Stimulated activated CD8-positive, alpha-beta memory T cell treated with anti-CD3 and anti-CD28 coated beads, Interleukin-12 subunit alpha, Interleukin-12 subunit beta, amount 100 ng/mL, for 4 hours (primary cell): ENCODE measurements at places on chromosomes 12 and 14.

DNA sequence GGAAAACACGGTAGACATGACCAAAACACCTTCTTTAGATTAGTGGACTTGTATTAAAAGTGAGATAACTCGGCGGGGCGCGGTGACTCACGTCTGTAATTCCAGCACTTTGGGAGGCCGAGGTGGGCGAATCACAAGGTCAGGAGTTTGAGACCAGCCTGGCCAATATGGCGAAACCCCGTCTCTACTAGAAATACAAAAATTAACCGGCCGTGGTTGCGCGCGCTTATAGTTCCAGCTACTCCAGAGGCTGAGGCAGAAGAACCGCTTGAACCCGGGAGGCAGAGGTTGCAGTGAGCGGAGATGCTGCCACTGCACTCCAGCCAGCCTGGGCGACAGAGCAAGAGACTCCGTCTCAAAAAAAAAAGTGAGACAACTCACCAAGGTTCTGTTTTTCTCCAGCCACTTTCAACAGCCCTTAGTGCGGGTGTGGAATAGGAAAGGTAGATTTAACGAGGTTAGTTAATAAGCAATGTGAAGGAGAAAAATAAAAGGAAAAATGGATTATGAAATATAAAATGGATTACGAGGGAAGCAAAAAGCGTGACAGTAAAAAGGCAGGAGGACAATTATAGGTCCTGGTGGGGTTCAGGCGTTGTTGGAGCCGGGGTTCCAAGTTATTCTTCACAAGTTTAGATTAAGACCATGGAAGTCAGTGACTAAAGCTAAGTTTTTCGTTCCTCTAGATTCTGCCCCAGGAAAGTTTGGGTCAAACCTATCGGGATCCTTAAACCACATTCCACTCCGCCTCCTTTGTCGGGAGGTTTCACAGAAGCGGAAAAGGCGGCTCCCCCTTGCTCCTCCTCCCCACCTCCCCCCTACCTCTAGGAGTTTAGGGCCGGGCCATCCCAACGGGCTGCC lies 534 bp downstream of the PPP2R3C start:
- DNase-seq, result no peak

DNA sequence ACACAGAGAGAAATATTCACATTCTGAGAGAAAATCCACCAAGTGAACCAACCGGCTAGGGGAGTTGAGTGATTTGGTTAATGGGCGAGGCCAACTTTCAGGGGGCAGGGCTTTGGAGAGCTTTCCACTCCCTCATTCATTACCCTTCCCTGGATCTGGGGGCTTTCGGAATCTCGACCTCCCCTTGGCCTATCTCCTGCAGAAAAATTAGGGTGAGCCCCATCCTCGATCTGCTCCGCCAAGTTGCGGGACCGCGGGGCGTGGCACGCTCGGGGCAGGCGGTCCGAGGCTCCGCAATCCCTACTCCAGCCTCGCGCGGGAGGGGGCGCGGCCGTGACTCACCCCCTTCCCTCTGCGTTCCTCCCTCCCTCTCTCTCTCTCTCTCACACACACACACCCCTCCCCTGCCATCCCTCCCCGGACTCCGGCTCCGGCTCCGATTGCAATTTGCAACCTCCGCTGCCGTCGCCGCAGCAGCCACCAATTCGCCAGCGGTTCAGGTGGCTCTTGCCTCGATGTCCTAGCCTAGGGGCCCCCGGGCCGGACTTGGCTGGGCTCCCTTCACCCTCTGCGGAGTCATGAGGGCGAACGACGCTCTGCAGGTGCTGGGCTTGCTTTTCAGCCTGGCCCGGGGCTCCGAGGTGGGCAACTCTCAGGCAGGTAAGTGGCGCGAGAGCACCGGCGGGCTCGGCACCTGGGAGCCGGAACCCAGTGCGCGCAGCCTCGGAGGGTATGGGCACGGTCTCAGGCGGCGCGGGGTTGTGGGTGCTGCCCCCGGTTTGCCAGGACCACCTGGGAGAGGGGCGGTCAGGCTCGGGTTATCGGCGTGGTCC lies at the start of gene ERBB3:
Gene ERBB3 (plus strand): TSS at position 443 of the 833 bp plus-strand sequence. CDS start 136 bp downstream, at position 579.
- peak; percentile 65 for DNase-seq

- DNase-seq, result no peak
Measured at GRCh38 chr12:81386101-81386500, 308.2 kb downstream of the ACSS3 start.

GRCh38 chr12:53513712-53514410 lies 6.6 kb upstream of the NPFF start:
- no peak for DNase-seq

GRCh38 chr14:49420201-49420600 lies 166.0 kb downstream of the RPS29 start:
- no peak for DNase-seq

DNA sequence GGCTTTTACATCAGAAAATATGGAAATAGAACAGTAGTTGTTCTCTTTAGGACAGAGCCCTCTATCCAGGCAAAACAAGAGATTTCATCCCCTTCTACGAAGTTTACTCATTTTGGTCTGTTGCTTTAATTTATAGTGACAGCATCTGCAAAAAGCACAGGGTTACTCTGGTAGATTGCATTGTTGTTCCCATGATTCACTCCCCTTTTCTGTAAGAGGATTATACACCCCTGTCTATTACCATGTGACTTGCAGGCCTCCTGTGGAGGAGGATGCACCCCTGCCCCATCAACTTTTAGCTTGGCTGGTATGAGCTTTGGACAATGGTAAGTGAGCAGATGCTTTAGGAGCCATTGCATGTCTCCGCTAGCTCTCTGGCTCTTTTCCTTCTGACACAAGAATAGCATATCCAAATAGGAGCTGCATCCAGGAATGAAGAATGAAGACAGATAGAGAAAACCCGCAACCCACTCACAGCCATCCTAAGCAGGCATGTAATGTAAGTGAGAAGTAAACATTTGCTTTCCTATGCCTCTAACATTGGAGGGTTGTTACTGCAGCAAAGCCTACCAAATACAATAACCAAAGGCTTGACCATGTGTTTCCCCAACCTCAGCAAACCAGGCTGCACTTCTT lies 304.2 kb downstream of the AKAP6 start:
- DNase-seq, result no peak

DNA sequence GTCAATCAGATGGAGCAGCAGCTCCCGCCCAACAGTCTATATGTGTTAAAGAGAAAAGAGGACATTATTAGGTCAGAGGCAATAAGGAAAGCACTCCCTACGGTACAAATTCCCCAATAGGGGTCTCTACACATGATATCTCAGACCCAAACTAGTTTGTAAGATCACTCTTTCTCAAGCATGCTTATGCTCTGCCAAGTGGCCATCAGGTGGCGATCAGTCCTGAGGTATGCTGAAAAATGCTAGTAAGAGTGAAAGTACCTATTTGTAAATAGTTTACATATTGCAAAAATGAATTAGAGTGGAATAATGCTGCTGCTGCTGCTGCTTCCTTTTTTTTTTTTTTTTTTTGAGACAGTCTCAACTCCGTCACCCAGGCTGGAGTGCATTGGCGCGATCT lies 61.0 kb downstream of the CPM start:
- no peak for DNase-seq

- no peak for DNase-seq
Measured at GRCh38 chr12:112386726-112387125, 4.5 kb upstream of the HECTD4 start.

DNA sequence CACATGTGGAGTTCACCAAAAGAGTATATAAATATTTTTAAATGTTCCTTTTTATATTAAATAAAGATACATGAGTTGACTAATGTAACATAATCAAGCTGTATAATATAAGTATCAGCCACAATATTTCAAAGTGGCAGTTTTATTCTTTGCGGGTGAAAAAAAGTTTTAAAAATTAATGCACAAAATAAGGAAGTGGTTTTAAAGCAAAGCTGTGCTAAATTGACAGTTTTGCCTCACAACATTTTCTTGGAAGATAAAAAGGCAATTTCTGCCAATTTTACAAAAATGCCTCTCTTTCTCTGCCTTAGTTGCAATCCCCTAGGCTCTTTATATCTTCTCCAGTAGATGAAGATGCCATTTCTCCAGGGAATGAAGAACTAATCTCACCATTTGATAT lies 719.1 kb downstream of the C12orf50 start:
- DNase-seq, result no peak

DNA sequence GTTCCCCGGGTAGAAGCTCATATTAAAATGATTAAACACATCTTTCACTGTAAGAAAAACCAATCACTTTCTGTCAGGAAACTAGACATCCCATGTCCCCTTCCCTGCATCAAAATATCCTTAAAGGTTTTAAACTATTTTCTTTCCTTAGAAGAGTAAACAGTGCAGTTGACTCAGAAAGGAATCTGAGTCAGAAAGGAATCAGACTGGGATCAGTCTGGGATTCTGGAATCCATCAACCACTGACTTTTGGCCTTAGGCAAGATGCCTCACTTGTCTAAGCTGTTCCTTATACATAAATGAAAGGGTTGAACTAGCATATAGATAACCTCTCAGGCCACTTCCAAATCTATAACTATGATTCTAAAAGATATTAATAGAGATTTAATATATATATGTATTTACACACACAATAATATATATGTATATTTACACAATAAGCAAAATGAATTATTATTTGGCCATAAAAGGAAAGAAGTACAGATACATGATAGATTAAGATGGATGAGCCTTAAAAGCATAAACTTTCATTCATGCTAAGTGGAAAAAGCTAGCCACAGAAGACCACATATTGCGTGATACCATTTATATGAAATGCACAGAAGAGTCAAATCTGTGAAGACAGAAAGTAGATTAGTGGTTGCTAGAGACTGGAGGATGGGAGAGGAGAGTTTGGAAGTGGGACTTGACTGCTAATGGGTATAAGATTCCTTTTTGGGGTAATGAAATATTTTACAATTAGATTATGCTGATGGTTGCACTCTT lies 114.4 kb downstream of the SLC38A1 start:
- DNase-seq, result no peak

DNA sequence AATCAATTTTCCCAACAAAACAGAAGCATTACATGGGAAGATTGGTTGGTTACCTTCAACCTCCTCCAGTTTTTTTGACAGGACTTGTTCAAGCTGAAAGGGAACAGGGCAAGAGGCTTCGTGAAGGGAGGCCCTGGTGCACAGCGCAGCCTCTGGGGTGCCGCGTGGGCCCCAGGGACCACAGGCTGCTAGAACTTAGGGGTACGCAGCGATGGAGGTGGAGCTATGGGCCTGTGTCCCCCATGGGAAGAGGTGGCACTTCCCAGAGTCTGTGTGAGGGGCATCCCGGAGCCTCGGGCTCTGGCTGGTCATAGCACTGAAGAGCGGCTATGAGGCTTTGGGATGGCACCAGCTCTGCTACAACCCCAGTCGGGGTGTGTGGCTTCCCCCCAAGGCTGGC lies 22.1 kb upstream of the BTBD6 start:
- DNase-seq, result no peak

- DNase-seq, result no peak
Measured at GRCh38 chr12:12482959-12483358, 79.7 kb downstream of the DUSP16 start.

DNA sequence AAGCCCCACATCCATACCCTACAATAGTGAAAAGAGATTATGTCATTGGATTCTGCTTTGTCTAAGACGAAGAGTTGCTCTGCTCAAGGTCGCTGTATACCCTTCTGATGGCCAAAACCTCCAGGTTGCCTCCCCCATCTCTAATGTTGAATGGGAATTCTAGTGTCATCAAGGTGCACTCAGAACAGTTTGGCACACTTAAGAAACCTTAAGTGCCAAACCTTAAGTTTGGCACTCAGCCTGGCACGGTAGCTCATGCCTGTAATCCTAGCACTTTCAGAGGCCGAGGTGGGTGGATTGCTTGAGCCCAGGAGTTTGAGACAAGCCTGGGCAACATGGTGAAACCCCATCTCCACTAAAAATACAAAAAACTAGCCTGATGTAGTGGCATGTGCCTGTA lies 1245.6 kb upstream of the SEL1L start:
- no peak for DNase-seq

GRCh38 chr14:100981809-100982208 lies 78.3 kb upstream of the RTL1 start:
- no peak for DNase-seq

- DNase-seq, result no peak
Measured at GRCh38 chr14:74278080-74278479, 24.7 kb downstream of the ABCD4 start.

DNA sequence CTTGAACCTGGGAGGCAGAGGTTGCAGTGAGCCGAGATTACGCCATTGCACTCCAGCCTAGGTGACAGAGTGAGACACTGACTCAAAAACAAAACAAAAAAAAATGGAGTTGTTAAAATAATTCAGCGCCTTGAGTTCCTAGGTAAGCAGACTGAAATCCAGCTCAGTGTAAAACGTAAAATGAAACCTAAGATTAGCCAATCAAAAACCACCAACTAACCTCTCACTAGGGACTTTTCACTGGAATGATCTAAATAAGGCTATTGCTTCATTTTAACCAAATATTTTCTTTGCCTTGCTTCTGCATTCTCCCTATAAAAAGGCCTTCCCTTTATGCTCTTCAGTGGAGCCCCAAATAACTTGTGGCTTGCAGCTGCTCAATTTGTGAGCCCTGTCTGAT lies 91.6 kb upstream of the HIF1A start:
- no peak for DNase-seq

GRCh38 chr14:77313371-77313770 lies 7.3 kb downstream of the POMT2 start:
- DNase-seq, result no peak

DNA sequence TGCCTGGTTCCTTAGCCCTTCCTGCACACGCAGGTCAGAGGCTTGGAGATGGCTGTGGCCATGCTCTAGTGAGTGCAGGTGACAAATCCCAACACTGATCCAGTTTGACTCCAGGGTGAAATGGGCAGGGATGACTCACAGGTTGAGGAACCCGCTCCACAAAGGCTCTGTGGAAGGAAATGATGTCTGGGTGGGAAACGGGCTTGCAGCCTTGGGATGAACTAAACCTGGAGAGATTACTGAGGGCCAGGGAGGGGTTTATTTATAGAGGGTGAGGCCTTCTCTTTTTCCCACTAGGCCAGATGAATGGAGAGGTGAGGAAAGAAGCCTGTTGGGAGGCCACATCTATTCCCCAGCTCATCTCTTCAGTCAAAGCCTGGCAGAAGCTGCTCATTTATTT lies 29.3 kb upstream of the EMP1 start:
- DNase-seq, result no peak

DNA sequence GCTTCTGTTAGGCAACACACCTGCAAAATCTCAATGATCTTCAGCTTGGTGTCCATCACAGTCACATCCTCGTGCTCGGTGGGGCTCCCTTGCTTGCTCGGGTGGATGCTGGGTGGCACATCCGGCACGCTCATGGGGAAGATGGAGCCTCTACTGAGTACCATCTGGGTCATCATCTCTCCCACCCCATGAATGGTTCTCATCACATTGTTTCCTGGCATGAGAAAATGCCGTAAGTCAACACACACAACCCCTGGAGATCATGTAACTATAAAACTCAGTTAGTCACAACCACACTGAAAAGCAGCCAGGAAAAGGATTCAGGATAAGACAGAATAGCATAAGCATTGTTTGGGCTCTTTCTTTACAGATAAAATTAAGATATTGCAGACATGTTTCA lies 201.1 kb downstream of the ITPR2 start:
- no peak for DNase-seq

GRCh38 chr12:81888961-81889360 lies 129.8 kb upstream of the PPFIA2 start:
- DNase-seq, result no peak

- DNase-seq, result no peak
Measured at GRCh38 chr14:53628732-53629430, 327.7 kb downstream of the BMP4 start.

GRCh38 chr12:112473056-112473455 lies 54.3 kb downstream of the PTPN11 start:
- no peak for DNase-seq

GRCh38 chr14:93029417-93029816 lies 86.3 kb downstream of the ITPK1 start:
- no peak for DNase-seq
